NCI-H82 (cell line): ENCODE measurements at places on chromosomes 16 and 17.

DNA sequence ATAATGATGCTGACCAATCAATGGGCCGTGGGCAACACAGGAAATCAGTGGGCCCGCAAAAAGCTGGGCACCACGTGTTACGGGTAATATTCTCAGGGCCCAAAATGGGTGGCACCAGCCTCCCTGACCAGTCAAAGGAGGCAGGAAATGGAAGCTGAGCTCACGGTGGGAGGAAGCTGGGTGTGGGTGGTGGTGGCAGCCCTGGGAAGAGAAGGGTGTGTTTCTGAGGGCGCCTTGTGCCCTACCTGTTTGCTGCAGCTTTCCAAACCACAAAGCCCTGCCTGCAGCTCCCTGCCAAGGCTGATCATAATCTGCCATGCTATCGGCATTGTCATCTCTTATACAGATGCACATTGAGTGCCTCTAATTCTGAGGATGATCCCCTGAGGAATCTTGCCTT lies 457.9 kb downstream of the SLC39A11 start:
- no peak for DNase-seq

GRCh38 chr16:75256696-75257343 lies 5.4 kb upstream of the BCAR1 start:
- peak; percentile 89 for DNase-seq

- DNase-seq = peak; percentile 90
These were observed 20.4 kb upstream of the YPEL2 start for GRCh38 chr17:59311051-59311468.

DNA sequence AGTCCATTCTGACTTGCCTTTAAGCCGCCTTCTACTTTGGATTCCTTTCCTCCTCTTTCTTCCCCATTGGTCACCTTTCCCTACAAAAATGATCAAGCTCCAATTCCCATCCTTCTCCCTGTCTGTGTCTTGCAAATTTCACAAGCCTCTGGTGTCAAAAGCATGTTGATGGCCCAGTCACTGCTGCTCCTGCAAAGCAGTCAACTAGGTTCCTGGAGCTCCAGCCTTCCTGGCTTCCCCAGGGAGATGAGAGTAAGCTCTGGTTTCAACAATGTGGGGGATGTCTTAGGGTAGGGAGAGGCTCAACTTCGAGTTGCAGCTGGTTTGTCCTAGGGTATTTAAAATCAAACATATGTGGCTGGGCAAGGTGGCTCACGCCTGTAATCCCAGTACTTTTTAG lies 36.1 kb upstream of the HELZ start:
- peak; percentile 47 for DNase-seq

- peak; percentile 93 for DNase-seq
These were observed 14.4 kb downstream of the ZNF232 start for GRCh38 chr17:5097101-5097834.

GRCh38 chr17:45948881-45949624 lies 50.0 kb upstream of the STH start:
- DNase-seq = peak; percentile 89

DNA sequence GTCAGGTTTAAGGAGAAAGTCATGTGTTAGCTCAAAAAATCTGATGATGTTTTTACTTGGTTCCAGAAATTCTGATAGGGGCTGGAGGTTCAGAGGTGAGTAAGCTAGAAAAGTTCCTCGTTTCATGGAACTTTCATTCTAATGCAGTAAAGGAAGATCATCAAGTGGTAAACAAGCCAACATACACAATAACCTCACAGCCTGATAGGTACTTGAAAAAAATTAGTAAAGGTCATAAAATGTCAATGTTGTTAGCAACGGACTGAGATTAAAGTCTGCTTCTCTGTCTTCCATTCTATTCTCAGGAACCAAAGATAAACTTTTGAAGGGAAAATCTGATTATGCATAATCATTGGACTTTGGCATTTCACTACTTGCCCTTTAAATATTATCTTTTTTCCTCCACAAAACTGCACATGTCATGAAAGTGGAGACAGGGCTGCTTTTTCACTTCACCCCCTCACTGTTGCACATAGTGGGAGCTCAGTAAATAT lies 165.4 kb upstream of the MAF start:
- no peak for DNase-seq

- no peak for DNase-seq
These were observed 254.9 kb downstream of the PARN start for GRCh38 chr16:14375132-14375491.

- no peak for DNase-seq
These were observed 7.8 kb upstream of the MAPK7 start for GRCh38 chr17:19370493-19370960.

- DNase-seq = peak; percentile 33
These were observed 1.6 kb downstream of the PYCARD start for GRCh38 chr16:31200821-31201568.

DNA sequence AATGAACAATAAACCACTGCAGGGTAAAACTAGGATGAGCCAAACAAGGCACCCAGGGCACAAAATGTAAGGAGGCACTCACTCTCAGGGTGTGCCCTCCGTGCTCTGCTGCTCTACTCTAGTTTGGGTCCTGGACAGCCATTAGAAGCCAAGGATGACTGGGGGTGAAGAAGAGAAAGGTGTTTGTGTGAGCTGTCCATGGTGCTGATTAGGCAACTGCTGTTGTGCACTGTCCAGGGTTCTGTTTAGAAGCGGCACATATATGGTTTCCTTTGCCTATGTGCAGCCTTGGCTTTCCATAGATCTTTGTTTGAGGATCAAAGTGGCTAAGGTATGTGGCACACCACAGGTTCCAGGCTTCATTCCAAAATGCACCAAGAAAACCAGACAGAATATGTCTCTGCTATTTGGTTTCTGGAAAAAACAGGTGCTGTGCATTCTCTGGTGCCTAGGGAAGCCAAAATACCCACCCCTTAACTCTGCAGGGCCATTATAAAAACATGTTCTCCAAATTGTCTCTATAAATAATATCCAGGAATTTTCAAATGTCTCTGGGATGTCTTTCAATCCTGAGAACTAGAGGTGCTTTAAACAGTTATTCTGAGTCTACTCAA lies 123.5 kb downstream of the CBLN1 start:
- DNase-seq = peak; percentile 6

DNA sequence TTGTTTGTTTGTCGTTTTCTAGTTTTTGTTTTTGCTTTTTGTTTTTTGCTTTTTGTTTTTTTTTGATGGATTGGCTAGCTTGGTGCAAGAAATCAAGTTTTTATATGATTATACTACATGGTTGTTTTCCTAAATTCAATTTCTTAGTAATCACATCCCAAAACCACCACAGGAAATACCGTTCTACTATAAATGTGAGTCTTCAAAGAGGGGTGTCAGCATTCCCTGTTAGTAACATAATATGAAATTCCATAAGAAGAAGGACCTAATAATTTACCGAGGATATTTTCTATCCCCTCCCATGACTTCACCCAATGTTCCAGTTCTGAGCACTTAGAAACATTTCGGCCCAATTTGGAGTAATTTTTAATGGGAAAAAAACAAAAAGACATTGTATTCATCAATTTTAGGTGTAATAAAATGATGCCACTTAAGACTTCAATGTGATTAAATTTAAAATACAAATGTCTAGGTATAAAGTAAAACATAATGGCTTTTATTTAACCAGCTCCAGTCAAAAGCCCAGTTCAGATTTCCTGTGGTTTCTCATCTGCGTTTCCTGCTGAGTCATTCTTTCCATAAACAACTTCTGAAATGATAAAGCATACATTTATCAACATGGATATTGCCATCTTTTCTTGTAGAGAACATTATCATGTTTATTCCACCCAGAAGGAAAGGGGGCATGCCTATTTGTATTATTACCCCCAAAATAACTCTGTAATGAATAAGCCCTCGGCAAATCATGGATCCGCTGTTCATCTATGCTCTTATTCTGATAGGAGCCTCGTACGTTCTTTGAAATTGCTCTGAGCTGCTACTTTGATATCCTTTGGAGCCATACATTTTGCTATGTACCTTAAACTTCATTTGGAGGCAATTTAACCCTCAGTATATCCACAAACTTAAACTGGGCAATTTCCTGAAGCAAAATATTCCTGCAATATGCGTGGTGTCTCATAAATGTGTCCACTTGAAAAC lies 28.1 kb downstream of the HSBP1 start:
- no peak for DNase-seq

- DNase-seq = no peak
These were observed 105.4 kb downstream of the ZNF423 start for GRCh38 chr16:49750341-49751000.

GRCh38 chr17:81906476-81907218 lies 4.6 kb downstream of the PCYT2 start:
- DNase-seq = no peak

DNA sequence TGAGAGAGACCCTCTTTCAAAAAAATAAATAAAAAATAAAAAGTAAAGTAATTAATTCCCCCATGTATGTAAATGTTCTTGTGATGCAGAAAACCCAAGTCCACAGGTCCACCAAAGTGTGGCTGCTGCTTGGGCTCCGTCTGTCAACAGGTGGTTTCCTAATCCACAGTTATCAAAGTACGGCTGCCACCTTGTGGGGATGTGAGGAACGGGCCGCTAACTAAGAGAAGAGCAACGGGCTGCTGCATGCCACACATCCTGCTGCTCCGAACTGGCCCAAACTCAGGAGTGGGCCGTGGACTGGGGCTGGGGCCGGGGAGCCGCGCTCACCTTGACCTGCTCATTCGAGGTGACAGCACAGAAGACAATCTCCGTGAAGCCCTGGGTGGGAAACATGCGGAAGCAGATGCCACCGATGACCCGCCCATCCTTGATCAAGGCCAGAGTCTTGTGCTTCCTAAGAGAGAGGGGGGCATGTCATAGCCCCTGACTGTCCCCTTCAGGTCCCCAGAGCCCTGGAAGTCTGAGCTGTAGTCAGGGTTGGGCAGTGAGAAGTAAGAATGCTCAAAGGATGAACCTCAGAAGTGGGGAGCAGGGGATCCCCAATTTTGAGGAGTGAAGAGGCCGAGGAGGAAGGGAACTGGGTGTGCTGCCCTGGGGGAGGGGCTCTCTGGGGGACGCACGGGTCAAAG lies 4.3 kb downstream of the KAT2A start:
- DNase-seq = peak; percentile 93

GRCh38 chr17:34503528-34504195 lies 75.7 kb upstream of the TMEM132E start:
- no peak for DNase-seq

GRCh38 chr17:72774236-72774635 lies 318.3 kb downstream of the SLC39A11 start:
- no peak for DNase-seq

- no peak for DNase-seq
These were observed 10.3 kb upstream of the IRF8 start for GRCh38 chr16:85888405-85889331.
